Effector memory CD8-positive, alpha-beta T cell (primary cell): ENCODE measurements at places on chromosomes 3 and 15.
A peak's percentile ranks its signal among the peaks of the same experiment; 100 is the strongest.

DNA sequence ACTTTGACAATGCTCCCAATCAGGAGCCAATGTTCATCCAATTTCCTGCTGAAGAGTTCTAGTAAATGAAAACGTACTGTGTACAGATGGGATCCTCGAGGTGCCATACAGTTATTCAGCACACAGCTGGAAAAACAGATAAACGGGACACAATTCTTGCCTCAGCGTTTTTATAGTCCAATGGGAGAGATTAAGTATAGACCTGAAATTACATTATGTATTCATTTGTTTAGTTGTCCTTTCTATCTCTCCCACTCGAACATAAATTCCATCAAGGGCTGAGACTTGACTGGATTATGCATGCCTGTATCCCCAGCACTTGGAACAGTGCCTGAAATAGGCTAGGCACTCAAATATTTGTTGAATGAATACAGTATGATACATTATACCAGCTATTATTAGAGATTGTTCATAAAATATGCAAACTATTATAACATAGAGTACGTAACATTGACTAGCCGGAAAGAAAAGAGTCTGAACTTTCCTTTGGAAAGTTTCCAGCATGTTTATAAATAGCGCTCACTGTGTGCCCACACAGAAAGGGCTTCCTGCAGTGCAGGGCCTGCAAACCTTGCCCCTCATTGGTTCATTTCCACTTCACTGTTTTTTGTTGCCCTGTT is 27.4 kb upstream of the SNTN start:
- no peak for DNase-seq

- no peak for DNase-seq
Observed at GRCh38 chr3:124576565-124577493, 153.4 kb upstream of the UMPS start.

- no peak for DNase-seq
Observed at GRCh38 chr3:73547427-73548248, 77.1 kb downstream of the PDZRN3 start.

DNA sequence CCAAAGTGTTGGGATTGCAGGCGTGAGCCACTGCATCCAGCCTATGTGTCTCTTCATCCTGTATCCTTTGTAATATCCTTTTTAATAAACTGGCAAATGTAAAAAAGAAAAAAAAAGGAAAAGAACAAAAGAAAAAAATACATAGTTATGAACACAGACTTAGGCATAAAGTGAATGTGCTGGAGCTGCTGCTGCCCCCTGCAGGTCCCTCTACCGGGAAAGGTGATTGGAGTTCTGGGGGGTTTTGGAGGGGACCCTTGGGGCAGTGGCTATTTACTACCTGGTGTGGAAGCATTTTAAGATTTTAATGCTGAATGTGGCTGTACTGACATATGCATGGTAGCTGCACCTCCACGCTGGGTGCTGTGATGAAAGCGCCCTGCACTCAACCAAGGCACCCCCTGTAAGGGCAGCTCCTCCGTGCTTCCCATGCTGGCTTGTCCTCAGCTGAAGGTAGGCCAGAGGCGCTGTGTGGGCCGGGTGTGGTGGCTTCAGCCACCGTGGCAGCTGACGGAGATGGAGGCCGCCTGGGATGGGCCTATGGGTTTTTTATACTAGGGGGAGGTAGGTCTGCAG is 49.9 kb downstream of the RPLP1 start:
- no peak for DNase-seq

GRCh38 chr3:117892431-117892841 is 1142.2 kb downstream of the IGSF11 start:
- DNase-seq: no peak

DNA sequence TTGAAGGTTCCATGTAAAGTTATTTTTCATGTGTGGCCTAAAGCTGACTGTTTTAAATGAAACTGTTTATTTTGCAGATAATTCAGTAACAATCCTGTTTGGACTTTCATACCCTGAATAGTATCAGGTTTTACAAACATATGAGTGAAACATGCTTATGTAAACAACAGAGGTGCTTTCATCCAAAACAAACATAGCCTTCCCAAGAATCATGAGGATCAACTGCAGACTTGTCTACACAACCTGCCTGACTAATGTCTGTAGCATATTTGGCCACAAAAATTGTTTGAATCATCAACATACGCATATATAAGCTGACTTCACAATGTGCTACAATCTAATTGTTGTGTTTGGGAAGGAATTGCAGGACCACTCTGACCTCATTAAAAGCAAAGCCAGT is 190.4 kb downstream of the DIPK2A start:
- DNase-seq: no peak

GRCh38 chr3:38454884-38455638 is 1.4 kb downstream of the ACVR2B start:
- peak; percentile 19 for DNase-seq

GRCh38 chr3:86990012-86990733 is 776 bp downstream of the VGLL3 start:
- no peak for DNase-seq

GRCh38 chr3:169268286-169268776 is 395.2 kb downstream of the MECOM start:
- no peak for DNase-seq

DNA sequence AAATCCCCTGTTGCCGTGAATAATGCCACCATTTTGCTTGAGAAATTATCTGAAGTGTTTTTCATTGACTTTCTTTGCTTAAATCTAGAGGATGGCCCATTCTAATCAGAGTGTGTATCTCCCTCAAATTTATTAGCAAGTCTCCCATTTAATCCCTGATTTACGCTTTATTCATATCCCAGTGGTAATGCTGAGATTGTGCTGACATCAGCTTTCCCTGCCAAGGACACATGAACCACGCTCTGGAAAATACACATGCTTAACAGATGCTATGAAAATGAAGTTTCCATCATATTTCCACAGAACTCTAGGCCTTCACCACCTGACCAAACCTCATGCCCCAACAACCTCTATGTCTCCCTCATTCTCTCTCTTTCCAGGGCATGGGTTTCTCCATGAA is 545.4 kb downstream of the TUSC7 start:
- DNase-seq: no peak

GRCh38 chr3:115350606-115351005 is 203.5 kb upstream of the ZBTB20 start:
- no peak for DNase-seq

GRCh38 chr15:101675015-101675414 is 22.8 kb upstream of the TM2D3 start:
- no peak for DNase-seq

DNA sequence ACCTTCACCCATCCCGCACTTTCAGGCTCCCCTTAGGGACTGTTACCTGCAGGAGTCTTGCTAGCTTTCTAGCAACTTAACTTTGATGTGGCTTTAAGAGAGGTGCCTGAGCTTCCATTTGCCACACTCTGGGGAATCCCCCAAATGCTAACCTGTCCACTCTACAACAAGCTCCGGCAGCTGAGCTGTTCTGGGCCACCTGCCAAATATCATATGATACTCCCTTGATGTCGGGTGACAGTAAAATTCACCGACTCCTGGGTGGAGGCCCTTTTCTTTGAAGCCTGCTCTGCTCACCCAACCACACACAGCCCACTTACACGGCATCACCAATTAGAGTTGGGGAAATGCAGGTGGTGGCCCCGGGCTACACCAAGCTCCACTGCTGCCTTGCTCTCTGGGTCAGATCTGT is 38.0 kb upstream of the XCR1 start:
- peak; percentile 80 for DNase-seq

DNA sequence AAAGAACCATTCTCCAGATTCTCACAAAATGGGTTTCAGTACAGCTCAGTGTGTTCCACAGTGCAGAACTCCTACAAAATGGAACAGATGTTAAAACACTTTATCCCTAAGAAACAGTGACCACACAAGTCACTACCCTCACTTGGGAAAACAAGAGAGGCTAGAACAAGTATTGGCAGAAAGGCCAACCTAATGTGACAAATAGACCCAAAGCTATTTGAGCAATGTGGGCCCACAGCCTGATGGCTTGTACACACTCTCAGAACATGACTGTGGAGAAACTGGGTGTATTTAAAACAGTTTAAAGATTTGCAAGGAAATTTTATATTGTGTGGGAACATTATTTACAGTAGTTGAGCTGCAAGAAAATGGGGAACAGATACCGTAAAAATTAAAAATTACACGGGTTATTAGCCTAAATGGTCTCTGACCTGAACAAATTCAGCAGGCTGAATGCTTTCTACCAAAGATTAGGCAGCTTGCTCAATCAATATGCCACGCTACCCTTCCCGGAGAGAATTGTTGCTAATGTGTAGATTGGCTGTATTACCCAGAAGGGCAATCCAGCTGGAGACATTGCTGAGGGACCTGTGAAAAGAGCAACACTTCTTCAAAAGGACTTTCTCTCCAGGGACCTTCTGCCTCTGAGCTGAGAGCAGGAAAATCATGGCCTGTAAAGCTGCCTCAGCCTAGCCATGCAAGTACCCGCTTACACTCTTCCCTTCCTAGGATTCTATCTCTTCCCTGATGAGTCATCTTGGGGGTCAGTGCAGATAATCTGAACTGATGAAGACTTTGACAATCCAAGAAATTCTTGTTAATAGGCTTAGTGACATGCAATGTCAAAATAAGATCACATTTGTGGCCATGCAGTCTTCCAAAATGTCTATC is 97.1 kb downstream of the STRIT1 start:
- DNase-seq: no peak

DNA sequence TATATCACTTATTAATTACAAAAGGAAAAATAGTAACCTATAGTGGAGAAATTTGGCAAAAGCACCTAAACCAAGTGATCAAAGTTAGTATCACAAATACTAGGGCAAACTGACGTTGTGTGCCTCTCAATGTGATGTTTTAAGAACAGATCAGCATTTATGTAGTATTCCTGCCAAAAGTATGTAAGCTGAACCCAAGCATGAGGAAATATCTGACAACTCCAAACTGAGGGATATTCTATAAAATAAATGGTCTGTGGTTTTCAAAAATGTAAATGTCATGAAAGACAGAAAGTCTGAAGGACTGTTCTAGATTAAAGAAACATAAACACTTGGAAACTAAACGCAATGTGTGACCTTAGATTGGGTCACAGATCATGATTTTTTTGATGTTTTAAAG is 34.3 kb upstream of the PIK3CA start:
- no peak for DNase-seq

DNA sequence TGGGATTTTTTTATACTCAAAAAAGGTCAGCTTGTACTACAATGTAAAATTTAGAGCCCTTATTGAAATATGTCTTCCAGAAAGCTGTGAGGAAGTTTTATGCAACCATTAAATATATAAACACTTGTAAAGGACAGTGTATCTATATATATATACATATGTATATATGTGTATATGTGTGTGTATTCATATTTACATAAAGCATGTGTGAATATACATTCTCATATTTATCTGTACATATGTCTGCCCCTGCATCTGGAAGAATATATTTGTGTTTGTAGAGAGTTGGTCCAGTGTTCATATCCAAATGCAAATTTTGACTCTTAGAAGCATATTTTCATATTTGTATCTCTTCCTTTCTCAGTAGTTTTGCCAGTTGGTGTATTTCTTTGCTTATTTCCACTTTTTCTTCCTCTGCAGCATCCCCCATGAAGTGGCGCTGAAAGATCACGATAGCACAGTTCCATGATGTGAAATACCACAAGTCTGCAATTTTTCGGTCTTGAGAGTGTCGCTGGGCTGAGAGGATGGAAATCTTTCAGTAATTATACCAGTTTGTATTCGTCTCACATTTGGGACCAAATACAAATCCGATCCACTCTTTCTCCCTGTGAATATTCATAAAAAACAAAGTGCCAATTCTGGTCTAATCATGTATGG is 311.7 kb upstream of the DPH6 start:
- no peak for DNase-seq

- no peak for DNase-seq
Observed at GRCh38 chr3:99777708-99778107, 40.0 kb upstream of the CMSS1 start.

DNA sequence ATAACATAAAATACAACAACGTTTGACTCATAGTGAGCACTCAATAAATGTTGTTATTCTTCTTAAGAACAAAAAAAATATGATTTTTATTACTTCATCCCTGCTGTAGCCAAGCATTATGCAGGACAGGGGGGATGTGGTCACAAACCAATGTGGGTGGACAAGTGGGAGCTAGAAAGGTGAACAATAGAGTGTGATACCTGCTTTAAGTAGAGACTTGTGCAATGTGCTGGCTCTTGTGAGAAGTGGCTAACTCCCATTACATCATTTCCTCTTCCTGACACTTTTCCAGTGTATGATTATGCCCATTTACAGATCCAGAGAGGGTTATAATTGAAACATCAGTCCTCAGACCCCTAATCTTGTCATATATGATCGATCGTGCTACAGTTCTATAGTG is 193.6 kb downstream of the UBE2E2 start:
- no peak for DNase-seq

- DNase-seq: no peak
Observed at GRCh38 chr3:191198480-191198879, 561 bp upstream of the OSTN start.

DNA sequence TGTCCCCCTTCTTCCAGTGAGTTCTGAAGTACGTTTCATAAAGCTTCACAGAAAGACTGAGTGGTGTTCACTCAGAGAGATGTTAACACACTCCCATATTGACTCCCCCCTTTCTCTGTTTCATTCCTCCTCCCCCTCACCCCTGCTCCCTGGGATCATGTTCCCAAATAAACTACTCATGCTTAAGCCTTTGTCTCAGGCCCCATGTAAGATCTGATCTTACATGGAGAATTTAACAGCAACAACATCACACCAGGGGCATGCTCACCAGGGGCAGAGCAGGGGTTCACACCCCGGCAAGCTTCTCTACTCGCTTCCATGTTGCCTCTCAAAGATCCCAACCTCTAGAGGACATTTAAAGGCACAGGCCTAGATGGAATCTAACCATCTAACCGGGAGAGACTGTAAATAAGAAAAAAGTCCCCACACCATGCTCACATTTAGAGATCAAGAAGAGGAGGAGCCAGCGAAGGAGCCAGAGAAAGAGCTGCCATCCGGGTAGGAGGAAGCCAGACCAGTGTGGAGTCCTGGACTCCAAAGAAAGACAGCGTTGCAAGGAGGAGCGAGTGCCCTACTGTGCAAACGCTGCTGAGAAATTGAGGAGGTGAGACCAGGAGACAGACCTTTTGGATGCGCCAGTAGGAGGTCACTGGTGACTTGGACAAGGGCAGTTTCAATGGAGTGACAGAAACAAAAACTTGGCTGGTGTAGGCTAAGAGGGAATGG is 21.4 kb upstream of the SRP14 start:
- DNase-seq: no peak

DNA sequence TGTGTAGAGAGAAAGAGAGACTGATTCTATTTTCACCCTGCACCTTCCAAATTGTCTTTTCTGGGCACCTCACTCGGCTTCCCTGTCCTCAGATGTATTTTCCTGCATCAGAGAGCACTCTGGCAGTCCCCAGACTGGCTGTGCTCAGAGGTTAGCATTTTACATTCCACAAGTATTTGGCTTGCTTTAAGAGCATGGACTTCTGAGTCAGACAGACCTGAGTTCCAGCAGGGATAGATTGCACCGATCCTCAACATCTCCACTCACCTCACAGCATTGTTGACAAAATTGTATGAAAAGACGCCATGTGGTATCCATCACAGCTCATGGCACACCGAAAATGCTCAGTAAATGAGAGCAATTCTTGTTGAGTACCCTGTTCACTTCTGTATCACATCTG is 45.6 kb downstream of the SST start:
- no peak for DNase-seq
